WTC11 (cell line): ENCODE measurements at places on chromosomes 1 and 21.

GRCh38 chr1:15347182-15347581 lies 62.5 kb upstream of the EFHD2 start:
- no peak for DNase-seq

- no peak for DNase-seq
Observed at GRCh38 chr1:30730346-30731108, 7.1 kb upstream of the MATN1 start.

DNA sequence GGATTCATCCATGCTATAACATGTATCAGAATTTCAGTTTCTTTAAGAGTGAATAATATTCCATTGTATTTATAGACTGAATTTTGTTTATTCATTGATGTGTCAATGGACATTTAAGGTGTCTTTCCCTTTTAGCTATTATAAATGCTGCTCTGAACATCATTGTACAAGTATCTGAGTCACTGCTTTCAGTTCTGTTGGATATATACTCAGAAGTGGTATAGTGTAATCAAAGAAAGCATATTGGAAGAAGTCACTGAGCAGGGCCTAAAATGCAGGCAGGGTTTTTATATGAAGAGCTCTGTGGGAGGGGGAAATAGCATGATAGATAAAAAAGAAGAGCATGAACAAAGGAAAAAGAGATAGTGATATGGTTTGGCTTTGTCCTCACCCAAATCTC lies 22.5 kb downstream of the TYW3 start:
- DNase-seq = no peak

GRCh38 chr21:23215261-23215660 lies 2217.1 kb downstream of the NCAM2 start:
- DNase-seq = no peak

DNA sequence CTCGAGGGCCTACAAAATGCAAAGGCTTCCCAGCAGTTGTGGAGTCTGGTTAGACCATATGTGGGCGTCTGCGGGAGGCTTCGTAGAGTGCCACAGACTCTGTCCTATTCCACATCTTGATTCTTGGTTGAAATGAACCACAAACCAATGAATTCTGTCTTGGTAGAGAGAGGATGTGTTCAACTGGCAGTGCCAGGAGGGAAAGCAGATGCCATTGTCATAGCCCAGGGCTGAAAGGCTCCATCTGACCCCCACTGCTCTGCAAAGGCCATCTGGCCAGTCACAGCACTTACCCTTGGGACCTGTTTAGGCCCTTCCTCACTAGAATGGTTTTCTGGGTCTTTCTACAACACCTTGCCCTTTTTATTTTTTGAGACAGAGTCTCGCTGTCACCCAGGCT lies 22.1 kb downstream of the ACOT11 start:
- DNase-seq = no peak

GRCh38 chr1:158007667-158008386 lies 14.4 kb downstream of the KIRREL1 start:
- no peak for DNase-seq

- DNase-seq = no peak
Observed at GRCh38 chr1:225657462-225657989, 4.6 kb upstream of the ENAH start.

DNA sequence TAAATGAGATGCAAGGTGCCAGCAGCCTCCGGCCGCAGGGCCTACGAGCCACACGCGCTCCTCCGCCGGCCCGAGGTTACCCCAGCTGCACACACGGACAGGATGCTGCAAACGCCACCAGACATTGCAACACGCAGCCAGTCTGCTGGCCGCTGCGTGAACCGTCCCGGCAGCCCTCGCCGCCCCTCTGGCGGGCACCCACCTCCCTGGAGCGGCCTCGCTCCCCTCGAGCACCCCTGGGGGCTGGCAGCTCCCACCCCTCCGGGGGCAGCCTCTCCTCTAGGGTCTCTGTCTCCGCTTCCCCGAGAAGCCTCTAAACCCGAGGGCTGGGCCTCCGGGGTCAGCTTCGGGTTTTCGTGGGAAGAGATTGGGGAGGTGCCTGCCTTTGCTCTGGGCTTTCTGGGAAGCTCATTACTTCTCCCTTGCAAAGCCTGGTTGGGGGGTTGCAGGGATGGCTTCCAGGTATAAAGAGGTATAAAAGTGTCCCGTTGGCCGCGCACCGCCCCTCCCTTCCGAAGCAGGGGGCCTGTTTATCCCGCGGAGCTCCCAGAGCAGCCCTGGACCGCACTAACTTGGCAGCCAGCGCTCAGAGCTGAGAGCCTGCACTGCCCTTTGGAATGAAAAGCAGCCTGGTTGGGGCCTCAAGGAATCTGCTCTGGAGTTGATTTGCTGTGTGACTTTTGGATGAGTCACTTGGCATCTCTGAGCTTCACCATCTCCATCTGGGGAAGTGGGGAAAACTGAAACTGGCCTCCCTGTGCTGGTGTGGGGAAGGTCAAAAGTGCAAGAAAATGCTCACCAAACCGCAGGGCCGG lies 21.8 kb downstream of the DHRS3 start:
- peak; percentile 40 for DNase-seq

GRCh38 chr1:49197081-49197480 lies 420.4 kb upstream of the BEND5 start:
- no peak for DNase-seq

GRCh38 chr1:63010913-63011660 lies 227.2 kb downstream of the ATG4C start:
- no peak for DNase-seq

GRCh38 chr1:173914366-173914871 lies 2.7 kb downstream of the SERPINC1 start:
- peak; percentile 58 for DNase-seq

- DNase-seq = no peak
Observed at GRCh38 chr1:157403608-157404007, 148.7 kb downstream of the FCRL5 start.

GRCh38 chr1:20124456-20125057 lies 5.2 kb upstream of the PLA2G2D start:
- DNase-seq = no peak
